ENCODE measurements at places on chromosomes 7 and 10.
A peak's percentile ranks its signal among the peaks of the same experiment; 100 is the strongest.

GRCh38 chr7:17640730-17641377 lies 299.4 kb downstream of the SNX13 start:
- no peak for DNase-seq

DNA sequence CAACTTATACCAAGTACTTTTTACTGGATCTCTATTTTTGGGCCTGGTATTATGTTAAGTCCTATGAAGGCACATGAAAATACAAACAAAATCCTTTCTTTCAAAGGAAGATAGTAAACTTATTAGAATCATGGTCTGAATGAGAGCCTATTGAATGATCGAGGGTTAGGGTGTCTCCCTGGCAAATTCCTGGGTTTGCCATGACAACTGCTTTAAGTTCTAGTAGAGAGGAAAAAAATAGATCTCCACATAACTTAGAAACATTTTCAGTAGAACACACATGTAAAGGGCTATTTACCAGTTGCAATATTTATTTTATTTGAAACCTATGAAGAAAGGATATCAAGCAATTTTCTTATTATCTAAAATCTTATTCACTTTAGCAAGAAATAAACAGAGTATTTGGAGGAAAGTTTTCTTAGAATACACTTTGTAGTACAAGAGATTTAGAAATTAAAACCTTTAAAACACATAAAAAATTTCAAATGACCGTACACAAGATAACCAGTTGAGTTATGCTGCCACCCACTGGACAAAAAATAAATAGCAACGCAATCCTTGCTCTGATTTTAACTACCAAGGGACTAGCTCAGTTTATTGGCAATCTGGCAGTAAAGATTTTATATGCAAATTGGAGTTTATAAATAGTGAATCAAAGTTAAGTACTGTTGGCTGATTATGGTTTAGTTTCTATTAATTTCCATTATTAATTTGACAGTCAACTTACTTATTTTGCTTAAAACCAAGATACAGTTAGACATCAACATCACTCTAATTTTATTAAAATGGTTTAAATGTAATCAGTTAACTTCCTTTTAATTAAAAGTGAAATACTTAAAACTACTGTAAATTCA lies 33.9 kb downstream of the CACUL1 start:
- peak; percentile 40 for DNase-seq

DNA sequence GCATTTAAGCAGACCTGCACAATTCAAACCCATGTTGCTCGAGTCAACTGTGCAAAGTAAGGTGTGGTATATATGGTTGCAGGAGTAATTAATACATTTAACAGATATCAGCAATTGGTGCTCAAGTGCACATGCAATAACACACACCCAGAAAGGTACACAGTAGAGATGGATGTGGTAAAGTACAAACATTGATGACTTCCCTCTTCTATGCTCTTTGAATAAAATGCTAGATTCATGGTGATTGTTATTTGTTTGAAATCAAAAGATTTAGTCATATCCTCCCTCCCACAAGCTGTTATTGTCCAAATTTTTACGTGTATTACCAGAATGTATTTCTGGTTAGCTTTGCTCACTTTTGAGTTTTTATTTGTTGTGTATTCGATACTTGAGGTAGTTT lies 262.0 kb upstream of the CSTF2T start:
- DNase-seq = no peak

- peak; percentile 96 for DNase-seq
Measured at GRCh38 chr7:28988810-28989209, 30.7 kb upstream of the TRIL start.

All from GM04504 (cell line).